Cardiac atrium fibroblast (primary cell): ENCODE measurements at places on chromosomes 16 and 17. TPM values are rescaled to one million over a fixed set of nuclear protein-coding genes. Genes with fewer than 3 reads are reported as not detected.

The CACNG1 gene
- not detected in 2 replicates for total RNA-seq

The NPIPB13 gene
- 0.18 and 1.5 TPM in 2 replicates for total RNA-seq

The OVCA2 gene
- total RNA-seq = 34.5 and 60.1 TPM in 2 replicates

The KRTAP16-1 gene
- total RNA-seq = not detected in 2 replicates

The ABCA8 gene
- total RNA-seq = 58.2 and 93.0 TPM in 2 replicates
